Lower leg skin (tissue), 4 donors: ENCODE measurements at places on chromosomes 4 and X.

GRCh38 chr4:138775489-138775888 is 240.1 kb upstream of the NOCT start:
- DNase-seq: no peak

DNA sequence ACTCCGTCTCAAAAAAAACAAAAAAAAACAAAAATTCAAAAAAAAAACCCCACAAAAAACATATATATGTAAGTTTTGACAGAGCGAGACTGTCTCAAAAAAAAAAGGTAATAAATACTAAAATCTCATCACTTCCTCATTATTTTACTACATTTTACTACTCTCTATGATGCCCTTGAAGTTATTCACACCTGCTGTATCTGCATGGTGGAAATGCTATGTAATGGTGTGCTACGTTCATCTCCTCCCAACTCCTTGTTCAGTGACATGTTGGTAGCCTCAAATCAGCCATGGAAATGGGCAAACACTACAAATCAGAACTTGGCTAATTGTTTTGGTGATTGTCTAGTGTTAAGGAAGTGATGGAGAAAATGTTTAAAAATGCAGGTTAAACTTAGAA is 11.8 kb downstream of the RPS4X start:
- no peak for DNase-seq

DNA sequence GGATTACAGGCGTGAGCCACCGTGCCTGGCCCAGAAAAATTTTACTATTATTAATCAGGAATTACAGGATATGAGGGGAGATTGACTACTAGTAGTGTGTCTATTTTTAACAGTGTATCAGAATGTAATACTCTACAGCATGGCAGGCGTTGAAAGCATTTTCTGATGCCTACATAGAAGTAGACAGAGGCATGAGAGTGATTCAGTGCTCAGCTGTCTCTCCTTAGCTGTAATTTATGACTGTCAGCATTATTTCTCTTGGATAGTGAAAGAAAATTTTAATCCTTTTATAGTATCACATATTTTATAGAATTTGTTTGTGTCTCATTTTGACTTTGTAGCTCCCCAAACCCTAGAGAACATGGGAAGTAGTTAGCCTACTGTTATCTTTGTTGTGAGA is 20.7 kb downstream of the ARHGAP24 start:
- DNase-seq: no peak

DNA sequence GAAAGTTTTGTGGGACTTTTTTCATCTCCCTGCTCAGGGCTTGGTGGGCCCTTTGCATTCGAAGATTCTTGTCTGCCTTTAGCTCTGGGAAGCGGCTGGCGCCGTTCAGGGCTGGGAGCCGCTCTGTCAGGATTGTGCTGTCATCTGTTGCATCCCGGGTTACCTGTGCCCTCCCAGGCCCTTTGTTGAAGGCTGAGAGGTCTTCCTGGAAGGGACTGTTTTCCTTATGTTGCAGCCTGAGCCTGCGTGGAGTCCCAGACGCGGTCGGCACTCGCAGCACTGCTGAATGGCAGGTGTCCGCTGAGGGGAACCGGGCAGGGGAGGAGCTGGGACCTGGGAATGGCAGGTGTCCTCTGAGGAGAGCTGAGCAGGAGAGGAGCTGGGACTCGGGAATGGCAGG is 15.9 kb downstream of the RGS12 start:
- DNase-seq: peak; percentile 49

DNA sequence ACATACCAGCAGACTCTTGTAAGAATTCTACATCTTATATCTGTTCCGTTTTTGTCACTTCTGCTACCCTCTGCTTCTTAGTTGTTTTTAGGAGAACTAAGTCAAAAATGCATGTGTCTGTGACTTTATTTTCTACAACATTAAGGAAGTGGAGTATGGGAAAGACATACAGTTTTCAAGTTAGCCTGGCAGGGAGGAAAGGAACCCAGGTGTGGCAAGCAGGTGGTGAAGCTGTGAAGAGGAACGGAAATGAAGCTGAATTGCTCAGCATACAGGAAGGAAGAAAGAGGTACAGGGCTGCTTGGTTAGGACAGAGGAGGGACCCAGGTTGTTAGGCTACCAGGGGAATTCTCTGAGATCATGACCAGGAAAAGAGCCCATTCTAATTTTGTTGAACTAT is 9.4 kb downstream of the GPRIN3 start:
- DNase-seq: no peak

DNA sequence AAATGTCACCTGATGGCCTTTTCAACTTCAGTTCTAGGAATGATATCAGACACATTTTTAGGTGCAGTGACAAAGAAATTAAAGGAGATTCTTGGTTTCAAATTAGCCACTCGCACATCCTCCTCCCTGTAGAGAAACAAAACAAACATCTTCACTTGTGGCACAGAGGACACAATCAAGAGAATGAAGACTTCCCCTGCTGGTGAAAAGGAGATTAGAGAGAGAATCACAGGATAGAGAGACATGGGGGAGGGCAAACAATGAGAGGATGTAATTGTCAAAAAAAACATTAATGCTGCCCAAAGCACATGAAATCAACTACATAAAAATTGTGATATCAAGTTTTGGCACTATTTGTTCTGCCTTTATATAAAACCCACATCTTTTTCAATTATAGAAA is 34.5 kb downstream of the ACE2 start:
- no peak for DNase-seq

GRCh38 chrX:131634900-131635299 is 91.0 kb downstream of the OR13H1 start:
- no peak for DNase-seq

DNA sequence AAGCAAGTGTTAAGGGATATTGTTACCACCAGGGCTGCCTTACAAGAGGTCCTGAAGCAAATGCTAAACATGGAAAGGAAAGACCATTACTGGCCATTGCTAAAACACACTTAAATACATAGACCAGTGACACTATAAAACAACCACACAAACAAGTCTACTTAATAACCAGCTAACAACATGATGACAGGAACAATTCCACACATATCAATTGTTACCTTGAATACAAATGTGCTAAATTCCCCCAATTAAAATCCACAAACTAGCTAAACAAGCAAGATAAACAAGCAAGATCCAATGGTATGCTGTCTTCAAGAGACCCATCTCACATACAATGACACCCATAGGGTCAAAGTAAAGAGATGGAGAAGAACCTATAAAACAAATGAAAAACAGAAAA is 20.5 kb upstream of the MAGEA8 start:
- DNase-seq: no peak

DNA sequence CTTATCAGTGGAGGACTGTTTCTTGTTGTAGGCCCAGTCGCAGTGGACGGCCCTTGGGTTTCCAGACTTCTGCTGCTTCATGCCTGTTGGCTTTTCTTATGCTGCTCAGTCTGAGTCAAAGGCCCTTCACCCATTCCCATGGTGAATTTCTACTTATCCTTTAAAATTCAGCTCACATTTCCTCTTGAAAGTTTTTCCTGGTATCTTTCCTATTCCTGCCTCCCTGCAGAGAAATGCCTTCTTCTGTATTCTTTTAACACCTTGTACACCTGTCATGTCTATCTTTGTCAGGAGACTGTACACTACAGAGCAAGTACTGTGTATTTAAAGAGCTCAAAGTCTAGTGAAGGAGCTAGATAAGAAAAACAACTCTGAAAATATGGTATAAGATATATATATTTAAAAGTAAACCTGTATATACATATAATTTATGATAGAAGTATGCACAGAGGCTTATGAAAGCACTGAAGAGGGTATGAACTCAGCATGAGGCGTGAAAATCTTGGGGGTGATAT is 22.0 kb downstream of the NPNT start:
- no peak for DNase-seq

GRCh38 chr4:36677112-36677511 is 395.7 kb downstream of the DTHD1 start:
- DNase-seq: no peak

DNA sequence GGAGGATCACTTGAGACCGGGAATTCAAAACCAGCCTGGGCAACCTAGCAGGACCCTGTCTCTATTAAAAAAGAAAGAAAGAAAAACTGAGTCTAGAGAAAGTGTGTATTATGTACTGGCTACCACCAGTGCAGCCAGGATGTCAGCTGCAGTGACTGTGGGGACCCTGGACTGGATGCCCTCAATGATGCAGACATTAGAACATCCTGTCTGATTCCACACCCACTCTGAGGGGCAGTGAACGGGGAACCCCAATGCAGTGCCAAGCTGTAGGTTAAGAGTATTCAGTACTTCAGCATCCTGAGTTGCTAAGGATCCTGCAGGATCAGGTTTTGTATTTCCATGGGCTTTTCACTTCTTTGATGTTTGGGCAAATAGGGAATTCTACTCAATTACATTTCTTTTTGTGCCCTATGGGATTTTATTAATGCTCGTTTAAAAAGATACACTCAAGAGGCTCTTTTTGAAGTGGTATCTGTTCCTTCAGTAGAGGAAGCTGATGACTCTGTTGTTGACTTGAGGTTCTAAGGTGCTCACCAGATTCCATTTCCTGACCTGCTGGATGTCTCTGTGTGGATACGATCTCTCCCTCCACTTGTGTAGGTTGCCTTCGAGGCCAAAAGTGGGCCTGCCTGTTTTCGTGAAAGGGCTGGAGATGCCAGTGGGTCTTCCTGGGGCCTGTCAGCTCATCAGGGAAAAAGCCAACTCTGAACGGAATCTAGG is 85.9 kb upstream of the CLCN4 start:
- DNase-seq: no peak

DNA sequence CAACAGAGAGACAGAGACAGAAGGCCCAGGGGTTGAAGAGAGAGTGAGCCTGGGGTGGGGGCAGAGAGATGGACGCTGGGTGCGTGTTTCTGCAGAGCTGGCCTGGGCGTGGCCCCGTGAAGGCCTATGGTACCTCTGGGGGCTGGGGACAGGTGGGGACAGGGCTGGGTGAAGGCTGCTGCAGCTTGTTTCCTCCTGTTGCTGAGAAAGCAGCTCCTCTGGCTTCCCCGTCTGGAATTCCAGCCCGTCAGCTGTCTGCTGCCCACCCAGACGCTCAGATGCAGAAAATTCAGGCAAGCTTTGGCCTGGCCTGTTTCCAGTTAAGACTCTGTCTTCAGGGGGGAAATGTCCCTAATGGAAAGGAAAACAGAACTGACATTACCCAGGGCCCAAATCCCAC is 76.8 kb upstream of the PSAPL1 start:
- no peak for DNase-seq

GRCh38 chrX:14872355-14872754 is 514 bp downstream of the FANCB start:
- DNase-seq: no peak

- DNase-seq: no peak
Measured at GRCh38 chr4:85807247-85807950, 332.4 kb downstream of the ARHGAP24 start.

DNA sequence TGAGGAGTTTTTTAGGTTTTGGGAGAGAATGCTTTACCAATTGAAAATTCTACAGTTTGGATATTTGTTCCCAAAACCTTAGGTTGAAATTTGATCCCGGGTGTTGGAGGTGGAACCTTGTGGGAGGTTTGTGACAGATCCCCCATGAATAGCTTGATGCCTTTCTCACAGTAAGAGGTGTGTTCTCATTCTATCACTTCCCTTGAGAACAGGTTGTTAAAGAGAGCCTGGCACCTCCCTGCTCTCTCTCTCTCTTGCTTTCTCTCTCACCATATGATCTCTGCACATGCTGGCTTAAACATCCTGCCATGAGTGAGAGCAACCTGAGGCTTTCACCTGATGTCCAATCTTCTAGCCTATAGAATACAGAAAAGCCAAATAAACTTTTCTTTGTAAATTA is 1475.5 kb upstream of the AGA start:
- DNase-seq: no peak

GRCh38 chr4:83771113-83771705 is 235.3 kb downstream of the GPAT3 start:
- DNase-seq: no peak

GRCh38 chrX:110374559-110374958 is 15.9 kb downstream of the RTL9 start:
- DNase-seq: no peak

DNA sequence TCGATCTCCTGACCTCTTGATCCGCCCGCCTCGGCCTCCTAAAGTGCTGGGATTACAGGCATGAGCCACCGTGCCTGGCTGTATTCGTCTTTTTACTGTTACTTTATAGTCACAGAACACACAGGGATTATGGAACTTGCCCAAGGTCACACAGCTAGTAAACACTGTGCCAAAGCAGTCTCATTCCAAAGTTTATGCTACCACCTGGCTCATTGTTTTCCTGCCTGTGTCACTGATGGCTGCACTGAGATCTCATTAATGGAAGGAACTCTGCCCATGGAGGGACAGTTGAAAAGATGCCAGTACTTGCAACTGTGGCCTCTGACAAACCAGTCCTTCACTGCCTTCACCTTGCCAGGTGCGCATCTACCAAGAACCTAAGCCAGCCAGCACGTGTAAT is 517.7 kb downstream of the BCOR start:
- DNase-seq: no peak

- DNase-seq: no peak
Measured at GRCh38 chr4:107683873-107684272, 36.2 kb downstream of the PAPSS1 start.

GRCh38 chr4:107006218-107006617 is 29.9 kb downstream of the DKK2 start:
- no peak for DNase-seq

GRCh38 chr4:154732669-154733068 is 11.1 kb upstream of the LRAT start:
- DNase-seq: no peak

- no peak for DNase-seq
Measured at GRCh38 chr4:179353786-179354185, 1911.5 kb upstream of the AGA start.

DNA sequence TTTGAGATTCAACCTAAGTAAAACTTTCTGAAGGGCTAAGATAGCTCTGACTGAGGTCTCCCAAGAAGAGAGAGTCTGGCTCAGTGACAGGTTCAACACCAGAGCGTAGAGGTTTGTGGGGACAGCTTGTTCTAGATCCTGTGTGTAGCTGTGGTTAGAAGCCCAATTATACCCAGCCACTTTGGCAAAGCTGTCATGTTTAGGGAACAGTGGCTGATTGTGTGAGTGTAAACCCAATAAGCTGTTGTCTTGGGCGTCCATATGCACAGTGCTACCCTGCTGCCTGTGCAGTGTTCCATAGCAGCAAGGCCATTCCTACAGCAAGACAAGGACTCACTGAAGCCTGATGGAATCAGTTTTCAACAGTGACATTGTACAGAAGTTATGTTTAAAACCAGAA is 11.2 kb upstream of the SCRG1 start:
- no peak for DNase-seq

DNA sequence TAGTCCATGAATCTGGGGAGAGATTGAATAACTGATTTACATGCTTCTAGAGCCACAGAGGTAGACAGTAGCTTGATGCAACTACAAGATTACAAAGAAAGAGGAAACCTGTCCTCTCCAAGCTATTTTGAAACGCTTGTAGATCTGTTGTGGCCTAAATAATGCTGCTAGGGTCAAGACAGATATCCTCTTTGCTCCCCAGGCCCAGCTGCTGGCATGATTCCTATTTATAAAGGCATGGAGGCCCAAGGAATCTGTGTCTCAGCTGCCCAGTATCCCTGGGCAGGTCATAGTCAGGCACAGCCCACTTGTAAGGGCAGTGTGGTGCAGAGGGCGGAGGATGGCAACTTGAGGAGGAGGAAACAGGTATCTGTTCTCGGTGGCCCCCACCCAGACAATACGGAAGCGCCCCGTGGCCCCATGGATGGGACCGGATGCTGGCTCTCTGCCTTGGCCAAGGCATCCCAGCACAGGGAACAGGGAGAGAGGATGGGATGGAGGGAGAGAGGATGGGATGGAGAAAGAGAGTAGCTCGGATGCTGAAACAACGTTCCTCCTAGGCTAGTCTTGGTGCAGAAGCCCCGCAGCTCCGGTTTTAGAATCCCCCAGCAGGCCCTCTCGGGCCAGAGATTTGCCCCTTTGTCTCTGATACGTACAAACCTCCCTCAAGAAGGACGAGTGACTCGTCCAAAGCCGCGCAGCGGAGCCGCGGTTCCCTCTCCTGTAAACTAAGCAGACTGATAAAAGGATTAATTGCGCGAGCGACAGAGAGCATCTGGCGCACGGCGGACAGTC is 767 bp upstream of the SMIM20 start:
- DNase-seq: peak; percentile 86
